Forelimb muscle (tissue), 1 donor: ENCODE measurements at places on chromosomes 3 and 15. TPM values are rescaled to one million over a fixed set of nuclear protein-coding genes. Genes with fewer than 3 reads are reported as not detected.

DNA sequence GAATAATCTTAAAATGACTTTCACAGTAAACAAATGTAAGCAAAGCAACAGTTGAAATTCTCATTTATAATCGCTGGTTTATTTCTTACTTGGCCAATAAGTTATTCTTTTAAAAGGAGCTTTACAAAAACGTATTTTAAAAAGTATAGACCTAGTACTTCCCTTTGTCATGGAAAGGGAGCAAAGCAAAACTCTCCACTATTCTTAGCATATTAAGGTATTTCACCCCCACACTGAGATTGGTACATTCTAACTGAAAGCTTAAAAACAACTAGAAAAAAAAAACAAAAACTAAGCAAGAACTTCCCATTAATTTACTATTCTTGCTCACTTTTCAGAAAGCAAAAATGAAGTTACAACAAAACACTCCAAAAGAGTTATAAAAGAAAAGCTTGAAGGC, 1.5 kb downstream of the ATG3 start:
- DNase-seq: no peak

GRCh38 chr15:74235962-74236361, at the start of gene CCDC33:
CCDC33 (plus strand) TSS chr15:74236326; CDS start chr15:74236720, 394 bp downstream.
- DNase-seq: no peak

- DNase-seq: no peak
Measured at GRCh38 chr3:88188436-88188835, 38.7 kb downstream of the C3orf38 start.

DNA sequence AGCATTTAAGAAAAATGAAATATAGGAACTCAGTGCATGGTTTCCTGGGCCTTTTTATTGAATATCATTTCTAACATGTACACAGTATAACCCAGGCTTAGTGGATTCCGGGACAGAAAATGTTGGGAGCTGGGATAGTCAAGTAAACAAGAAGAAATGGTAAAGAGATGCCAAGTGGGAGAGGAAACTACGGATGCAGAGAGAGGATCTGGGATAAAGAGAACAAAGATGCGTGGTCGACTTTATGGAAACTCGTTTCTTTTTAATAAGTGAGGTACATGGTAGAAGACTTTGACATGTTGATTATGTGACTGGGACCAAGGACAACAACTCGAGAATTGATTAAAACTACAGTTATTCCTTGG, 1.2 kb upstream of the GPR176 start:
- no peak for DNase-seq

GRCh38 chr3:97187771-97188170, 373.4 kb downstream of the EPHA6 start:
- no peak for DNase-seq

GRCh38 chr3:171770689-171771620, 39.3 kb downstream of the PLD1 start:
- peak; percentile 86 for DNase-seq

GRCh38 chr15:75532413-75533250, 46.5 kb downstream of the PTPN9 start:
- DNase-seq: no peak

DNA sequence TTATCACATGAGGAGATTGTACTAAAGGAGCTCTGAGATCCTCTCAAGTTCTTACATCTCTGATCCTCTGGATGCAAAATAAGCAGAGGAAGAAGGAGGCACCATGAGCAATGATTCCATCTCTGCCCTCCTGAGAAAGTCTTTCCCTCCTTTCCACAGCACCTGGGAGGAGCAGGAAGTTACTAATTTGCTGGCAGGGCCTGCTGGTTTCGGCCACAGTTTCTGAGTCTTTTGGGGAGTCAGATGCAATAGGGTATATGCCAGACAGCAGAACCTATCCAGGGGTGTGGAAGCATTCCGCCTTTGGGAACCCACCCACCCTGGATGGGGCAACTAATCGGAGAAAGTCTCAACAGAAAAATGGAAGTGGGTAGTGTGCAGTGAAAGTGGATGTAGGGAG, 38.5 kb upstream of the SPTSSB start:
- DNase-seq: no peak

DNA sequence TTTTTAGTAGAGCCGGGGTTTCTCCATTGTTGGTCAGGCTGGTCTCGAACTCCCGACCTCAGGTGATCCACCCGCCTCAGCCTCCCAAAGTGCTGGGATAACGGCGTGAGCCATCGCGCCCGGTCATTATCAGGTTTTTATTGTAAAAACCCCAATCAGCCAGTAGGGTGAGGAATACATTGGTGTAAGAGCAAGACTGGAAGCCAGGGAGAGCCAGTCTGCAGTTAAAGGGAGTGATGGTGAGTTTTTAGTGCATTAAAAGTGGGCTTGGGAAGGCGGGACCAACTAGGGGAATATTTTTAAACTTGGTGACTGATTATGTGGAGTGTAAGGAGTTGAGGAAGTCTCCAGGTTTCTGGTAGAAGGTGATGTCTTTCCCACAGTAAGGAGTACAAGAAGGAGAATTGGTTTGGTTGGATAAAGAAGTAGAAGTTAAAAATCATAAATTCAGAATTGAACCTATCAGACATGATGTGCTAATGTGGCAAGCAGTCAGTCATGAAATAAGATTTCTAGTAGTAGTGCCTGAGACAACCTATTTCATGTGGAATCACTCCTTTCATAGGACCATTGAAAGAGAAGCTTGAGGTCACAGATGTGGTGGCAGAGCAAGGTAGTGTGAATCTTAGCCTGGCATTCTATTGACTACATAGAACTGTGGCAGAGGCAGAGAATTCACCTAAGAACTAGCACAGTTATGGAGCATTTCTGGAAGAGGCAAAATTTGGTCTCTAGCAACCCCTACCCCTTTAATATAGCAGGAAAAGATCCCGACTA, 2.4 kb upstream of the DCBLD2 start:
- no peak for DNase-seq

- no peak for DNase-seq
Measured at GRCh38 chr3:127485396-127486170, 105.0 kb downstream of the TPRA1 start.

FANCD2OS gene
- polyA plus RNA-seq: 0.30 TPM

ZBTB11 gene
- polyA plus RNA-seq: 14.3 TPM

CTDSPL2 gene
- 35.8 TPM for polyA plus RNA-seq

CSK gene
- polyA plus RNA-seq: 31.7 TPM
